Left kidney (tissue), 8 donors: ENCODE measurements at places on chromosomes 3 and 15. TPM values are rescaled to one million over a fixed set of nuclear protein-coding genes. Genes with fewer than 3 reads are reported as not detected.

ZPLD1 gene
- polyA plus RNA-seq, result 0.60 TPM

DNAH12 gene
- polyA plus RNA-seq, result 3.0 TPM

GNAT1 gene
- polyA plus RNA-seq, result not detected

IL20RB gene
- polyA plus RNA-seq, result 0.85 TPM

COPG1 gene
- polyA plus RNA-seq, result 176 TPM

CCDC54 gene
- 0.28 TPM for polyA plus RNA-seq
